Stimulated activated CD8-positive, alpha-beta memory T cell treated with anti-CD3 and anti-CD28 coated beads, Interleukin-15, amount 100 ng/mL, for 1 hour (primary cell): ENCODE measurements at places on chromosomes 2 and 18.

DNA sequence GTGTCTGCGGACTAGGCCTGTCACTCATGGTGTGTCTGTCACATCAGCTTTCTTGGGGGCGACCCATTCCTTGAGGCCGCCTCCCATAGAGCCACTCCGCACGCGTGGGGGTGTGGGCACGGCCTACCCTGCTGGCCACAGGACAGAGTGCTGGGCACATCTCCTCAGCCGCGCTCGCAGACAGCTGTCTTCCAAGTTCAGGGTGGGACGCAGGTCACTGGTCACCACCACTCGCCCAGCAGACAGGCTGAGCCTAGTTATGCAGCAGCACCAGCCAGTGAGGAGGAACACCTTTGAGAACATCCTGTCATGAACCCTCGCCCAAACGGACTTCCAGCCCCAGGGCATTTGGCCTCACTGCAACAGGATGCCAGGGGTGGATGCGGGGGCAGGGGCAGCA lies 30.8 kb upstream of the BIN1 start:
- DNase-seq: no peak

- no peak for DNase-seq
Measured at GRCh38 chr2:55947752-55948151, 24.2 kb upstream of the EFEMP1 start.

DNA sequence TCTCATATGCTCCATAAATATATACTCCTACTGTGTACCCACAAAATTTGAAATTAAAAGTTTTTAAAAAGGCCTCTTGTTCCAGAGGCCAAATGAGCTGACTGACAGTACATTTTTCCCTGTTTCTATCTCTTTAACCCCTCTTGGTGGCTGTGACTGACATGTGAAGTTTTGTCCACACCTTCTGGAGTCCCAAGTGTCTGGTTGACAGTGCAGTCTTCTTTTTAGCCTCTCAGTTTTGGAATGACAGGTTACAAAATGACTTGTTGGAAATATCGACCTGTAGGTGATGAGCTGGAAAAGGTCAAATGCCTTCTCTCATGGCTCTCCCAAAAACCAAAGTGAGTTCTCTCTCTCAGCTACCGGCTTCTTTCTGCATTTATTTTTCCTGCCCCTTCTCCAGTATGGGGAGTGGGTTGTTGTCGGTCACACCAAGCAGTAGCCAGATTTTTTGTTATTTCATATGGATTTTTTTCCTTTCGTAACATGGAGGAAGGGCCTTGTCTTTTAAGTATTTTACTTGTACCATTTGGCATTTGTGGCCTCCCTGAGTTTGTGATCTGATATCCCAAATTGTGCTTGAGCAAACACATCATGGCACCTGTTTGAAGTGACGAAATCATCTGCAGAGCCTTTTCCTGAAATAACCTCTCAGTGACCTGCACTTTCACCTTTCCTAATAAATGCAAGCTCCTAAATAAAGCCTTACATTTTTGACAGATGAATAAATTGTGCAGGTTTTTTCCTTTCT lies 143.9 kb downstream of the ESCO1 start:
- DNase-seq: no peak

DNA sequence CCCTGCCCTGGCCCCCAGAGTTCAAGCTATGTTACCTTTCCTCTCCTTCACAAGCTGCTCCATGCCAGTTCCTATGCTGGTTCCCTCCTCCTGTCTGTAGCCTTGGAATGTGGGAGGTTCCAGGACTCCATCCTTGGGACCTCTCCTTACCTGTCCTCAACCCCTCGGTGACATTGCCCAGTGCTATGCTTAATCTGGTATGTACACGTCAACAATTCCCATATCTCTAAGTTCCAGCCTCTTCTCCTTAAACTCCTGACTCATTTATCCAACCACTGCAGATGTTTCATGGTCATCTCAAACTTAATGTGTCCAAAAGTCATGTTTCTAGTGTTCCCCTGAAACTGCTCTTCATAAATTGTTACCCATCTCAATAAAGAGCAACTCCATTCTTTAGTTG lies 160.8 kb downstream of the TNS1 start:
- no peak for DNase-seq

- DNase-seq: no peak
Measured at GRCh38 chr18:26406854-26407517, 141.4 kb downstream of the KCTD1 start.

DNA sequence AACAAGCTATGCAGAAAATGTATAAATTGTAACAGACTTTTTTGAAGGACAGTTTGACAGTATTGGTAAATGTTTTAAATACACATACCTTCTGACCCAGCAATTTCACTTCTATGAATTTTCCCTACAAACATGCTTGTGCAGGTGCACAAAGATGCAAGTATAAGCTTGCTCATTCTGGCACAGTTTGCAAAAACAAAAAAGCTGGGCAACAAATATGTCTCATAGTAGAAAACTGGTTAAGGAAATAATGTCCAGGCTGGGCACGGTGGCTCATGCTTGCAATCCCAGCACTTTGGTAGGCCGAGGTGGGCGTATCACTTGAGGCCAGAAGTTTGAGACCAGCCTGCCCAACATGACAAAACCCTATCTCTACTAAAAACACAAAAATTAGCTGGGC lies 96.9 kb upstream of the NEDD4L start:
- DNase-seq: no peak

DNA sequence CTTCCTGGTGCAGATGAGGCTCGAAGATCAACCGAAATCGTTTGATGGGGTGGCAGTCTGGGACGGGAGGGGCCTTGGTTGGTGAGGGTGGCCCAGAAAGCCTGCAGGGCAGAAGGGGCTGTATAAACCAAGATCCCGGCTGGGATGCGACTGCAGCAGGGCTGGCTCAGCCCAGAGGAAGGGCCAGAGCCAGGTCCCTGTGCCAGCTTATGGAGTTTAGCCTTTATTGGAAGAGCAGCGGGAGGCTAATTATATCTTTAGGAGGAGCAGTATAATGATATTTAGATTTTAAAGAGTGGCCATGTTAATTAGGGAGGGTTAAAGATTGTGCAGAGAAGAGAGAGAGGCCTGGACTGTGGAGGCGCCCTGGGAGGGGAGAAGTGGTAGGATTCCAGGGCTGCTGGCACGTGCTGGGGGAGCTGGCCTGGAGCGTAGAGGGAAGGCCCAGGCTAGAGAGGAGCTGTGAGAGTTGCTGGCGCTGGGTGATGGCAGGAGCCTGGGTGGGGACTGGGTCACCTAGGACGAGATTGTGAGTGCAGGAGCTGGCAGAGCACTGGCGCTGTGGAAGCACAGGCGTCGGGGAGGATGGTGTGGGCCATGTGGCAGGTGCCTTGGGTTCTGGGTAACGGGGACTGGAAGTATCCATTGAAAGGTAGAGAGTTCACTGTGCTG lies 25.1 kb downstream of the TRAF3IP1 start:
- no peak for DNase-seq

DNA sequence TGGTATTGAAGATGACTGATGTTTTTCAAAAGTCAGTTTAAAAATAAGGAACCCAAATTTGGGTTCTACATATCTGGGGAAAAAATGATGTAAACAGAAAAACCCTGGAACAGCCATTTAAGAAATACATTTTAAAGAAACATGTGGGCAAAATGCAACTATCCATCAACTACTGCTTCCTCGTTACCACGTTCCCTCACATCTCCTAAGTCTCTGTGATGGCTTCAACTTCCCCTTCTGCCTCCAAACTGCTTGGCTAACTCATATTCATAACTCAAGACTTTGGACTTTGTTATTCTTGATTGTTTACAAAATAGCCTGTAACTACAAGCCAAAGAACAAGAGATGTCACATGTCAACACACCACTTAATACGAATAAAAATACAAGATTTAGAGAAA lies 116.3 kb downstream of the DYM start:
- no peak for DNase-seq

DNA sequence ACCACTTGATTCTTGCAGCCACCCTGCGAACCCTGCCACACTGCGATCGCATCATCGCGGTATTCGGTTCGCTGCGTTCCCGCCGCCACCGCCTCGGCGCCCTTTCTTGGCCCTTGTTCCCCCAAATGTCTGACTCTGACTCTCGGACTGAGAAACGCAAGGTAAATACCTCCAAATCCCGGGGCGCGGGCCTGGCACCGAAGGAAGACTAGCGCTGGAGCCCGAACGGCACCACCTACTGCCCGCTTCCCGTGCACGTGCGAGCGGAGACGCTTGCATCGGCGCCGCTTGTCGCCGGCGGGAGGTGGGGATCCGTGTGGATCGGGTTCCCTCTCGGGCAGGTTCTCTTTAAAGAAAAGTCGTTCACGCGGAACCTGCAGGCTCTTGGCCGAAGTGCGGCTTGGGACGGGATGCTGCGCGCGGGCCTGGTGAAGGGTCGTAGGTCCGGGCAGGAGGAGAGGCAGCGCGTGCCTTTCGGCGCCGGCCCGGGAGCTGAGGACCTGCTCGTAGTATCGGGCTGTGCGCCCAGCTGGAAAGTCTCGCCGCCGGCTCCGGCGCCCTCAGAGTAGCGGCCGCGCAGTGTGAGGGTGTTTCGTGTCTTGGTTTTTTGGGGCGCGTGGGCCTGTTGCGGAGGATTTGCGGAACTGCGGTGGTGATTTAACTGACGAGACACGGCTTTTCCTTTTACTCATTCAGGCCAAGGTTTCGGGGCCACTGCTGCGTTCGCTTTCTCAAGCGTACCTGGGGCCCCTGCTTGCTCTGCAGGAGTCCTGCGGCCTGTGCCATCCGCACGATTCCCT lies 514 bp downstream of the BCL2L11 start:
- DNase-seq: no peak

- DNase-seq: no peak
Measured at GRCh38 chr2:26702025-26702424, 9.5 kb downstream of the KCNK3 start.

- DNase-seq: no peak
Measured at GRCh38 chr2:7154656-7155055, 237.4 kb downstream of the RNF144A start.

GRCh38 chr2:225584796-225585195 lies 185.3 kb downstream of the NYAP2 start:
- DNase-seq: no peak

- no peak for DNase-seq
Measured at GRCh38 chr2:110732422-110733413, at the start of gene ACOXL. Gene ACOXL (plus strand): TSS chr2:110732573. CDS start chr2:110768390, 35,817 bp downstream.

GRCh38 chr2:83990636-83991035 lies 468.4 kb downstream of the SUCLG1 start:
- DNase-seq: no peak

DNA sequence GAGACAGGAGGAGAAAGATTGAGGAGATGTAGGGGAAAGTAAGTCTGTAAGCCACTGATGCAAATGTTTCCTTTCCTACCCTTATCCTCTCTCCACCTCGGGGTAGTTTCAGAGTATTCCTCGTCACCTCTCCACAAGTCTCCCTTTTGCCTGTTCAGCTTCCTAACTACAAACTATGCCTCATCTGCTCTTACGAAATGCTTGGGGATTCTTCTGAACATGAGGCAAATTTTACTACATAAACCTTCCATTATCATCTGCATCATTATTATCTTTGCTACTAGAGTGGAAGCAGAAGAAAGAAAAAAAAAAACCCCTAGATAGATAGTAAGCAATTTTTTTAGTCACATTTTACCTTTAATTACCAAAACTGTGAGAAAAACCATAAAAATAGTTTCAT lies 43.1 kb upstream of the CWC22 start:
- DNase-seq: no peak

- no peak for DNase-seq
Measured at GRCh38 chr2:220296174-220296573, 668.7 kb downstream of the SLC4A3 start.

DNA sequence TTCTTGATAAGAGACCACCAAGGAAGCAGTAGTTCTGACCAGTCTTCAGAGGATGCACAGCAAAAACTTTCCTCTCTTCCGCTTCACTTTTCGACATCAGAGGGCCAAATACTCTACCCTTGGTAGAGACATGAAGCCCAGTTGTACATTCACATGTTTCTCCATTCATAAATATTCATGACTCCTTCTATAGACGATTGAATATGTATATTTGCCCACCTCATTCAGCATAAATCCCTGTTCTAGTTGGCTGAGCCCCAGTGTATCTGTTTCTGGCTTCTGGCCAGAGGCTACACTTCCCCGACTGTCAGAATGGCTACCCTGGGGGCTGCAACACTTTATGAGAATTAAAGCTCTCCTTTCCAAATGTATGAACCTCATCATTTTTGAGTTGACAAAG lies 258.5 kb downstream of the ASXL3 start:
- DNase-seq: no peak
